ENCODE measurements at places on chromosomes 1 and 21.
A peak's percentile ranks its signal among the peaks of the same experiment; 100 is the strongest.

- DNase-seq = no peak
Observed at GRCh38 chr1:3547055-3548005, 64.0 kb downstream of the MEGF6 start.

- no peak for DNase-seq
Observed at GRCh38 chr1:156320560-156320959, 17.5 kb downstream of the CCT3 start.

DNA sequence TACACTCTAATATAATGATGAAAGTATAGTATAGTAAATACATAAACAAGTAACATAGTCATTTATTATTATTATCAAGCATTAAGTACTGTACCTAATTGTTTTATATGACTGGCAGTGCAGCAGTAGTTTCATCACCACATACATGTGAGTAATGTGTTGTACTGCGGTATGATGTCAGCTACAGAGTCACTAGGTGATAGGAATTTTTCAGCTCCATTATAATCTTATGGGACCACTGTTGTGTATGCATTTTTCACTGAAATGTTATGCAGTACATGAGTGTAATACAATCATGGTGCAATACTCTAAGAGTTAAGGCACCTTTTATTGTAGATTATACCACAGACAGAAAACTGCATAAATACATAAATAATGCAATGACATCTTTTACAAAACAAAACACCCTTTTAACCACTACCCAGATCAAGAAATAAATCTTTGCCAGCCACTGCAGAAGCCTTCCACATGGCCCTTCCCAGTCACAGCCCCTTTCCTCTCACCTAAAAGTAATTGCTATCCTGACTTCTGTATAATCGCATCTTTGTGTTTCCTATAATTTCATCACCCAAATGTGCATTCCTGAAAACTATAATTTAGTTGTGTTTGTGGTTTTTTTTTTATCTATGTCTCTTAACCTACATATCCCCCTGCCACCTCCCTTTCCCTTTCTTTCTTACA, 16.3 kb downstream of the ABCD3 start:
- DNase-seq = no peak

- DNase-seq = no peak
Observed at GRCh38 chr1:203915811-203916210, 54.4 kb downstream of the SNRPE start.

- DNase-seq = no peak
Observed at GRCh38 chr1:110208916-110209645, 1.0 kb upstream of the KCNC4 start.

GRCh38 chr1:217315346-217315745, 315.5 kb downstream of the GPATCH2 start:
- no peak for DNase-seq

DNA sequence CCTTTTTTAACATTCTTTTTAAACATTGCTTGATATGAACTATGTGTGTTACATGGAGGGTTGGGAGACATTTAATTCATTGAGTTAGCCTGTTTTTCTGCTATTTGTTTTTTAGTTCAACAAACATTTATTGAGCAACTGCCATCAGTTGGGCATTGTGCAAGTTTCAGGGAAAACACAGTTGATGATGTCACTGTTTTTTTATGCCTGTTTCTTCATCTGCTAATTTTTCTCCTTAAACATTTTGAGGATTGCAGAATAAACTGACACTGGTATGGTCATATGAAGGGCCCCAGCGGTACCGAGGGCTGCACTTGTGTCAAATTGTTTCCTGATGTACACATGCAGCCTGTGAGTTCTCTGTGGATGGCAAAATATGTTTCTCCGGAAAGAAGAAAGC, 253.0 kb downstream of the FGGY start:
- no peak for DNase-seq

DNA sequence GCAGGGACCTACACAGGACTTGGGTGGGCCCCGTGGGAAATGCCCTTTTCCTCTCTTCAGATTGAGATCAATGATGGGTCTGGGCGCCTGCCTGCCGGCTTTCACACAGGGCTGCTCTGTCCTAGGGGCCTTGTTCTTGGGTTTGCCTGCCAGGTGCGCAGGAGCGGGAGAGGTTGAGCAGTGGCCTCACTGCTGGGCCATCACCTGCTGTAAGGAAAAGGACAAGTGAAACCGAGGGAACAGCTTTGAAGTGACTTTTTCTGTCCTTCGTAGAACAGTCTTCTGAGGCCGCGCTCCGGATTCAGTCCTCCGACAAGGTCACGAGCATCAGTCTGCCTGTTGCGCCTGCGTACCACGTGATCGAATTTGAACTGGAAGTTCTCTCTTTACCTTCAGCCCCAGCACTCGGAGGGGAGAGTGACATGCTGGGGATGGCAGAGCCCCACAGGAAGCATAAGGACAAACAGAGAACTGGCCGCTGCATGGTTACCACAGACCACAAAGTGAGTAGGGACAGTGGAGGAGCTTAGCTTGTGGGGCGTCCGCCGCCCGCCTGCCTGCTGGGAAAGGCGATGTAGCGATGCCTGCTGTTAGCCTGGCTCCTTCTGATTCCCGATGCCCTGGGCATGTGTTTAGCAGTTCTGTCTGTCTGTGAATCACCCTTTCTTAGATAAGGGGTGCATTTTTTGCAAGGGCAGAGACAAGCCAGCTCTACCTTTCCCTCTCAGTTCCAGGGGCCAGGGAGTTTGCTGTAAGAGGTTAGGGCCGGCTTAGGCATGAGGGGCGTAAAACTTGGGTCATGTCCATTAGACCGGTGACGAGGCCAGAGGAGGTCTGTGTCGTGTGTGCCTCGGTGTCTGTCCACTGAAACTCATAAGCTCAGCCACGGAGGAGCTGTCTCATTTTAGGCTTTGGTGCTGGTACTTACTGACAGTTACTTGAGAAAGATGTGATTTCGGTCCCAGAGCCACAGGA, 19.5 kb upstream of the PWP2 start:
- no peak for DNase-seq

- DNase-seq = peak; percentile 61
Observed at GRCh38 chr1:224116131-224116530, 2.2 kb downstream of the FBXO28 start.

DNA sequence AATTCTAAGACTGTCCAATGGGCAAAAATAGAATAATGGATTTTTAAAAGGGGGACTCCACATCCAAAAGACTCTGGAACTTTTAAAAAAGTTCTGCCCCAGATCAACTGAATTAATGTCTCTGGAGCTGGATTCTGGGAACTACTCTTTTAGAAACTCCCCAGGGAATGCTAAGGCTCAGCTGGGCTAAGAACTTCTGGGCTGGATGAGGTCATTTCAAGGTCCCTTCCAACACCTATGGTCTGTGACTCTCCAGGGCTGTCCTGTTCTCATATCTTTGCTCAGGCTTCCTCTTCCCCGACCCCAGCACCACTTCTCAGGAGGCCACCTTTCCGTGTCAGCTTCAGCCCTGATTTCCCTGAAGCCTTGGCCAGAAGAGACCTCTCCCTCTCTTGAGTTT, 13.5 kb upstream of the PLA2G2C start:
- no peak for DNase-seq

- DNase-seq = peak; percentile 42
Observed at GRCh38 chr1:63316984-63317816, 5.2 kb upstream of the FOXD3 start.

DNA sequence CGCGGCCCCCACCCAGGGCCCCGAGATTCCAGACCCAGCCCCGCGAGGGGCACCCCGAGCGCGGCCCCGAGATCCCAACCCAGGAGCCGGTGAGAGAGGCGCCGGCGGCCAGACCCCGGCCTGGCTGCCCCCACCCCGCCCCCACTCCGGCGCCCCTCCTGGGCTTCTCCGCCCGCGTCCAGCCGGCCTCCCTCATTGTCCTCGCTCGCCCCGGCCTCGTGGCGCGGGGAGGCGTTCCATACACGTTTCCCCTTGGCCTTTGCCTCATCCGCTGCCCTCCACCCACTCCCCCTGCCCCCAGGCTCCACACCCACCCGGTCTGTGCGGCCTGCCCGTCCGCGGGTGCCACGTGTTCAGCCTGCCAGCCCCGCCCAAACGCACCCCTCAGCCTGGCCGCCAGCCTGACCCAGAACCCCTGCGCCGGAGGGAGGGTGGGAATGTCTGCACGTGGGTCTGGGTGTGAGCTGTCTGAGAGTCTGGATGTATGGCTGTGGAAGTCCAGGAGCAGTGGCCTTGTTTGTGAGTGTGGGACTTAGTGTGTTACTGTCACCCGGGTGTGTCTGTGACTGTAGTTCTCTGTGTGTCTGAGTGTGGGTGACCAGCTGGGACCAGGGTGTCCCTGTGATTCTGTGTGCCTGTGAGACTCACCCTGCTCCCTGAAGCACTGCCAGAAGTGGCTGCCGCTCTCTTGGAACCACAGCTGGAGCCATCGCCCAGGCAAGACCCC, 681 bp downstream of the B4GALT2 start:
- DNase-seq = peak; percentile 20

GRCh38 chr21:17527240-17527639, 14.4 kb downstream of the CXADR start:
- no peak for DNase-seq

- no peak for DNase-seq
Observed at GRCh38 chr1:157239936-157240335, 101.7 kb upstream of the ETV3 start.

- DNase-seq = no peak
Observed at GRCh38 chr21:44944596-44944995, 4.8 kb downstream of the SLX9 start.

GRCh38 chr21:26679284-26679683, 106.2 kb upstream of the CYYR1 start:
- DNase-seq = no peak

DNA sequence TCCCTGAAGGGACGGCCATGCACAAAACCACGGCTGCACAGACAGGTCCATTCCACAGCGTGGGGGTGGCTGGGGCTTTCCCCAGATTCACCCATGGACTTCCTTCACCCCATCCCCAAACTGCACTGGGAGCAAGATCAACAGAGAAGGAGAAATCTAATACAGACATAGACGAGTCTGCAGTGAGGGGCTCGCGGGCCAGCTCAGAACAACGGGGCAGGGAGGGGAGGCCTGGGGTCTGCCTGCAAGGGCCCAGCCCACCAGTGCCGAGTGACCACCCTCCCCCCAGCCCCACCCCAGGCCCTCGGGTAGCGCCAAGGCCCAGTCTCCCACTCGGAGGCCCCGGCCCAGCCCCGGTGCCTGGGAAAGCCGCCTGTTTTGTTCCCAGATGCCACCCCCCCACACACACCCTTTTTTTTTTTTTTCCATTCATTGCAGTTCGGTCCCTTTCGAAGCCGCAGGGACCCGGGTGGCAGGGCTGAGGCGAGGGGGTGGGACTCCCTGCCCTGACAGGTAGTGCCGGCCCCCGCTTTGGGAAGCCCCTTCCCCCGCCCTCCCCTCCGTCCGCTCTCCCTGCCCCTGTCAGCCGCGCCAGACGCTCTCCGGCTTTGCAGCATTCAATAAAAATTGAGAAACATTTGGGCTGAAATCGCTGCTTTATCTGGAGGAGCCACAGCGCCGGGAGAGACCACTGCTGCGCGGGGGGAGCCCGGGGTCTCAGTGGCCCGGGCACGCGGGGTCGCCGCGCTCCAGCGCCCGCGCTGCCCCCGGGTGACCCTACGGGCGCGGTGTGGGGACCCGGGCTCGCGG, 543 bp upstream of the EPHB2 start:
- peak; percentile 24 for DNase-seq

DNA sequence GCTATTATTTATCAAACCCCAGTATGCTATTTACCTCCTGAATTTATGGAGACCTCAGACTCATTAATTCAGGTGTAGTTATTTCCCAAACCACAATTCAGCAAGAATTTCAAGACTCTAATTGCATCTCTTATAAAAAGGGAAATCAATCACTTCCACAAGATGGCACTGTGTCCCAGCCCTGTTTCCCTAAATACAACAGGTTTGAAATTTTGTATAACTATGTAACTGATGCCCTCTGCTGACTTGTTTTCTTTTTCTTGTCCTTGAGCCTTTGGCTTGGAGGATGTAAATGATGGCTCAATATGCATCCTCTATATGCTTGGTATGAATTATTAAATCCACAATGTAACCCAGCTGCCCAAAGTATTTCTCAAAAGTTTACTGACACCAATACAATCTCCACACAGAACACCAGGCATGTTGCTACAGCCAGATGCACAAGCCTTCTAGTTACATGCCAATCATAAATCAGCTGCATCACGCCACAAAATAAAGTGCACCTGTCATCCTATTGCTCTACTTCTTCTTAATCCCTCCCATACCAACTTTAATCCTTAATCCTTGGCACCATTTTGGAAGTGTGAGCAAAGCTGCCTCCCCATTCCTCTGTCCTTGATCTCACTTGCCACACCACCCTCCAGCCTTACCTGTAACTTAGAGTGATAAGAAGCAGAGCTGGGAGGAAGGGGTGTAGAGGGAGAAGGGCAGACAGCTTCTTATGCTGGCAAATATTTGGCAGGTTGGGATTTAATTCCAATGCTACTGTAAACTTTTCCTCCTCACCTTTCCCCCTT, 9.0 kb downstream of the C1orf105 start:
- DNase-seq = peak; percentile 67

GRCh38 chr1:13927736-13928135, 227.7 kb downstream of the PRDM2 start:
- DNase-seq = no peak

DNA sequence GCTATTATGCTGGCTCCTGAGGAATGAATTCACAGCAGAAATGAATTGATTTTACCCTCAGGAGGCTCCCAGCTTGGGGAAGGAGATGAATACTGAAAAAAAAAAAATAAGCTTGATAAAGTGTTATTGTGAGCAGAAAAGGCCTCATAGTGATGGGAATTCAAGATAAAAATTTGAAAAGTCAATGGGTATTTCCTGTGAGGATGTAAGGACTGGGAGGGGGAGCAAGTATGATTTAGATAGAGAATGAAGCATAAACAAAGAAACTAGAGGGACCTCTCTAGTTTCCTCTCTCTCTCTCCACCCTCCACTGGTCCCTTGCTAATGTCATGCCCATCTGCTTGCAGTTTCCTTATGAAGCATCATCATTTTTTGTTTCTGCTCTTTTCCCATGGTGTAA, 439.0 kb upstream of the PLXNA2 start:
- DNase-seq = no peak

GRCh38 chr21:46180079-46180722, 4.1 kb downstream of the SPATC1L start:
- DNase-seq = no peak

- DNase-seq = no peak
Observed at GRCh38 chr1:91026320-91026719, 4.5 kb upstream of the ZNF644 start.

DNA sequence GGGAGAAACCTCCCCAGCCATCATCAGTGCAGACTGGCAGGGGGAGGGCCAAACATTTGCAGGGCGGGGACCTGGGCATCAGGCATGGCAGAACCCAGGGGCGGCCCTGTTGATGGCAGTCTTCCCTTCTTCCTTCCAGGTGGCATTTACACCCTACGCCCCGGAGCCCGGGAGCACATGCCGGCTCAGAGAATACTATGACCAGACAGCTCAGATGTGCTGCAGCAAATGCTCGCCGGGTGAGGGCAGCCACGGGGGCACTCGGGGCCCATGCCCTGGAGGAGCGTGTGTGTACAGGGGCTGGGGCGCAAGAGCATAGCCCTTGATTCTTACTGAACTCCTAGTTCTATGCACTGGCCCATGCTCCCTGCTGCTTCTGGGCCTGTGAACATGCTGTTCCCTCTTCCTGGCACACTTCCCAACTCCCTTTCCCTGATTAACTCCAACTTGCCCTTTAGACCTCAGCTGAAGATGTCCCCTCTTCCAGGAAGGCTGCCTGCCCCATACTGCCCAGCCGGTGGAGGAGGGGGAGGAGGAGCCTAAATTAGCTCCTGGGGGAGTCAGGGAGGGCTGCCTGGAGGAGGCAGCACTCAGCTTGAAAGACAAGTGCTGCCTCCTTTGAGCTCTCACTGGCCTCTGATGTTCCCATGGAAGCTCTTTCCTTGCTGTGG, 22.0 kb downstream of the TNFRSF1B start:
- DNase-seq = no peak

- no peak for DNase-seq
Observed at GRCh38 chr1:208083016-208083714, 161.0 kb downstream of the PLXNA2 start.
